ENCODE measurements at places on chromosomes 3 and 15. TPM values are rescaled to one million over a fixed set of nuclear protein-coding genes. Genes with fewer than 3 reads are reported as not detected.

- H3K27me3 ChIP-seq = no peaks in the 10 kb centered on the region
- H3K36me3 ChIP-seq = no peaks in the 10 kb centered on the region
- peak; percentile 21 for DNase-seq
- H3K4me1 ChIP-seq = peaks cover 4% of the 10 kb centered on the region
- H3K27ac ChIP-seq = peak overlapping the region; percentile 18
These were observed 325 bp downstream of the ALCAM start for GRCh38 chr3:105367063-105367405.

GRCh38 chr3:19825193-19825592, 108.8 kb downstream of the EFHB start:
- no peak for DNase-seq
- H3K36me3 ChIP-seq = no peaks in the 10 kb centered on the region
- no peak overlapping the region for H3K4me3 ChIP-seq
- no peak overlapping the region for H3K27ac ChIP-seq
- no peaks in the 10 kb centered on the region for H3K4me1 ChIP-seq

DNA sequence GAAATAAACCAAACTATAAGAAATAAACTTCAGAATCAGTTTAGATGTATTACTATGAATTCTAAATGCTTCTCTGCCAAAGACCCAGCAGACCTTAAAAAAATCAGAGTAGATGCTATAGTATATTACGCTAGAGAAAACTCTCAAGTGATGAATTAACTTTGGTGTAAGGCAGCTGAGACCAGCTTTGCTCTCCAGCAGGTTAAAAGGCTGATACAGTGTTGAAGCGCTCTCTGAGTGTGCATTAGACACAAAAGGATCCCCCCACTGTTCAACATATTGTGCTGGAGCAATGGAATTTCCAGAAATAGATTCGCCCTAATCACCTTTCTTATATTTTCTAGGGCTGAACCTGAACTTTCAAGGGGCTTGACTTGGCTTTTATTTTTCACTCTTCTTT, 190.0 kb downstream of the EFHB start:
- H3K4me1 ChIP-seq = no peaks in the 10 kb centered on the region
- no peak overlapping the region for H3K4me3 ChIP-seq
- no peak for DNase-seq
- no peaks in the 10 kb centered on the region for H3K36me3 ChIP-seq
- H3K27ac ChIP-seq = no peak overlapping the region

The MRAS gene
- 21.7 TPM for total RNA-seq

Data from testis (tissue), 5 donors.